ENCODE measurements at places on chromosomes 11 and 22. TPM values are rescaled to one million over a fixed set of nuclear protein-coding genes. Genes with fewer than 3 reads are reported as not detected.

- DNase-seq: peak; percentile 41
Observed at GRCh38 chr11:48052183-48053044, 72.1 kb downstream of the PTPRJ start.

DNA sequence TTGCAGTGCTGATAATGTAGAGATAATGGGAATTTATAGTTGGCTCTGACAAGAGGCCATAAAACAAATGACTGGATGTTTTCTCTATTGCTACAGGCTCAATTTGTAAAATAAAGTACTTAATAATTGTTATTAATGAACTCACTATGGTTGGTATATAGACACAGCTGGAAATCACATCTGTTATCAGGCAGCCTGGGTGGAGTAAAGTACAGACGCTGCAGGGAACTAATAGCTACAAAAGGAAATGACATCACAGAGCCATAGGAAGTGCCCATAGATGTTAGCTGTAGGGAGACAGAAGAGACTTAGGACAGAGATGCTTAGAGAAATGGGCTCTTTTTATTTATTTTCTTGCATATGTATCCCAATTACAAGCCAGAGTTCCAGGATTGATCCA, 81.0 kb upstream of the SNX19 start:
- DNase-seq: no peak

DNA sequence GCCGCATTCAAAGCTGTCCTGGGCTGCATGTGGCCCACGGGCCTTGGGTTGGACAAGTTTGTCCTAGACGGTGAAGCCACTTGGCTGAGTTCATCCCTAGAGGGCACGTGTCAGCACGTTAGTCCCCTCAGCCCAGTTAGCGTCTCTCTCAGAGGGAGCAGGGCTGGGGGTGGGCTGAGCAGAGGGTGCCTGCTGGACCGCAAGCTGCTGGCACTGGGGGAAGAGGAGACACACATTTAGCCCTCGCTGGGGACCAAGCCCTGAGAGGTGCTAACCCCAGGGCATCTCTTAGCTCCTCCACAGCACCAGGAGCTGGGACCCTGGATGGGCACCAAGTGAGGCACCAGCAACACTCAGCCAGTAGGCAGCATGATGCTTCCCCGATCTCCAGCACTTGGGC, 107.0 kb downstream of the SHANK2 start:
- DNase-seq: no peak

DNA sequence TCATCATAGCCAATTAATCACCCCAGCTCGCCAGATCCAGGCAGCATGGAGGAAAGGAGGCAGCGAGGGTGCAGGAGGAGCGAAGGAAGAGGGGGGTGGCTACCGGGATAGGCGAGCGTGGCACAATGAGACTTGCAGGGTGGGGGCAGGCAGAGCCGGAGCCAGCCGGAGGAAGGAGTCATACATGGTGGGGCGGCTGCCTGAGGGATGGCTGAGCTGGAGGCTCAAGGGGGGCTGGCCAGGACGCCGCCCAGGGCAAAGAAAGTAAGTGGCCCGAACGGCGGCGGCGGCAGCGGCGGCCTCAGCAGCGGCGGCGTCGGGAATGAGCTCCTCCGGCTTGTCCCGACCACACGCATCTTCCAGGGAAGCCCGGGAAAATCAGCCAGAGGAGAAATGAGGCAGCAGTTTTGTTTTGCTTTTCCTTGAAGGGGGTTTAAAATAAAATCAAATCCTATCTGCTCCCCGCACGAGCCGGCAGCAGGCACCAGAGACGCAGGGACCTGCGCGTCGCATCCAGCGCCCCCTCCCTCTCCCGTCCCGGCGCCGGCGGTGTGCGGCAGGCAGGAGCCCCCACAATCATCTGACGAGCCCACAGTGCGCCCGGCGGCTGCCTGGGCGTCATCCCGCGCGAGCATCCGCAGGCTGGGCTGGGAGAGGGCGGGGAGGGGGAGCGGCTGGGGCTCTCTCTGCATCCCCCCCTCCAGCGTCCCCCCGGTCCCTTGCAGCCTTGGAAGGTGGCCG, 263.6 kb downstream of the CTTN start:
- peak; percentile 83 for DNase-seq

- no peak for DNase-seq
Observed at GRCh38 chr11:79675081-79675480, 234.3 kb upstream of the TENM4 start.

OR52I2 gene
- total RNA-seq: not detected

DNA sequence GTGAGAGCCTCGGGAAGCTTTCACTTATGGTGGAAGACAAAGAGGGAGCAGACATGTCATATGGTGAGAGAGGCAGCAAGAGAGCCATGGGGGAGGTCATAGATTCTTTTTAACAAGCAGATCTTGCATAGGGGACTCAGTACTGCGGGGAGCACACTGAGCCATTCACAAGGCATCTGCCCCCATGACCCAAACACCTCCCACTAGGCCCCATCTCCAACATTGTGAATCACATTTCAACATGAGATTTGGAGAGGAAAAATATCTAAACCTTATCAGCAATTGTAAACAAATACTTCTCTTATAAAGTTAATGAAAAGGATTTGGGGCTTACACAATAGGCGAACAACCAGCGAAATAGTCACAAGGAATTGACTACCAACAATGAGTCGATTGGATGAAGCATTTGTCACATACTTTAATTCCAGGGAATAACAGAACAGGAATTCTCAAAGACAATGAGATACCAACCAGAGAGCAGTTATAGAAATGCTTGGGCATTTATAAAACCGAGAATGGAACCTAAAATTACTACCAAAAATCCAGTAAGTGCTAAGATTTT, 7.3 kb downstream of the DDI1 start:
- DNase-seq: no peak

PAFAH1B2 gene
- total RNA-seq: 112 TPM

MS4A3 gene
- total RNA-seq: not detected

FREY1 gene
- total RNA-seq: 0.23 TPM

DNA sequence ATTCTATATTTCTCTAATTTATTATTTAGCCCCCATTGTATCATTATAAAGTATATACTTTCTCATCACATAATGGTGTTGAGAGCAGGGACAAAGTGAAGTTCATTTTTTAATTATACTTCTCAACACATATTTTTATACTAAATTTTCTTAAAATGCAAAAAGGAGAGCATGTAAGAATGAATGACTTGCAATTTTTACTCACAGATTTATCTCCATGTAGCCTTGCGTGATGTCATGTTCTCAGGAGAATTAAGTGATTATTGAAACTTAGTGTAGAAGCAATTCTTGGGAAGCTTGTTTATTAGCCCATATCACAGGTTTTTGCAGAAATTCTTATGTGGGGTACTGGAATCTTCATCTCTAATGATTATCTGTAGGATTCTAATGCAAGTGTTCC, 682 bp upstream of the OR5M11 start:
- DNase-seq: no peak

GRCh38 chr22:30662040-30662439, 5.6 kb downstream of the DUSP18 start:
- no peak for DNase-seq

MMP12 gene
- total RNA-seq: 1.3 TPM

IGLL5 gene
- total RNA-seq: not detected

GRCh38 chr11:86101493-86101892, 32.6 kb upstream of the PICALM start:
- DNase-seq: no peak

DNA sequence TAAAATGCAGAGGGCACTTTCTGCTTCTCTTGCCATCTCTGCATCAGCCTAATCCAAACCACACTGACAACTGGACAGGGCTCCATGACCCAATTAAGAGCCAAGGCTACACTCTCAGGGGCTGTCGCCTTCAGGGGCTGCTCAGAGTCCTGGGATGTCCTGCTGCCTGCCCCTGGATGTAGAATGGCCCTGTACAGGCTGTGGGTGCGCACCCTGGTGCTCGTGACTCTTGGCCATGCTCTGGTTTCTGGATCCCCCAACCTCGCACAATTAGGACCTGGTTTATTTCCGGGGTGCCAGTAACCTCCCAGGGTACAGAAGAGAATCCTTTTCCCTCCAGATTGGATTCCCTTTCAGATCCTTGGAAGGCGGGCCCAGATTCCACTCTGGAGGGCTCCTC, 11.3 kb downstream of the IFT27 start:
- DNase-seq: no peak

DNA sequence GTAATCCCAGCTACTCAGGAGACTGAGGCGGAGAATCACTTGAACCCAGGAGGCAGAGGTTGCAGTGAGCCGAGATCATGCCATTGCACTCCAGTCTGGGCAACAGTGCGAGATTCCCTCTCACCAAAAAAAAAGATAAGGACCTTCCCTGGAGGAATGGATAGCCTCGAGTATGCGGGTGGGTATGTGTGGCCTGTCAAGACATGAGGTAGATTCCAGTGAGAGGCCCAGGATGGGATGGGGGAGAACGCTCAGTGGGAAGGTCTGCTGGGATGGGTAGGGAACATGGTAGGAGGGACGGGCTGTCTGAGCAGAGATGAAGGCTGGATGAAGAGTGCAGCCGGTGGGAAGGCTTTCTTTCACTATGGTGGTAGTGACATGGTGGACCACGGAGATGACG, 39.0 kb upstream of the YWHAH start:
- no peak for DNase-seq

- DNase-seq: peak; percentile 49
Observed at GRCh38 chr22:37661160-37661924, 2.8 kb downstream of the PDXP start.

UPK3A gene
- not detected for total RNA-seq

DNA sequence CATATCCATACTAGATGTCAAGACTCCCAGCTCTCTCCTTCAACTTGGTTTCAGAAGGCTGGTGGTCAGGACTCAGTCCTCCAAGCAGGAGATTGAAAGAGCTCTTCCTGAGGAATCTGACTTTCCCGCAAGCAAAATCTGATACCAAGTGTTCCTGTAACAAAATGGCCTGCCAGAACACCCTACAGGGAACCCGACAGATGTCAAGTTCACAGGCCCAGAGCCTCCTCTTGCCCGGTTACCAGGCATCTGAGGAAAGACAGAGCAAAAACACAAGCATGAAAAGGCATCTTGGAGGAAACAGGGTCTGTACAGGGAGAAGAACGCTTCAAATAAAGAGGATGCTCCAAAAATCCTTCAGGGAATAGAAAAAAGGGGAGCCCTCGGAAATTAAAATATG, 8.7 kb upstream of the KCNJ5 start:
- DNase-seq: no peak

OR5D14 gene
- not detected for total RNA-seq

- DNase-seq: no peak
Observed at GRCh38 chr11:46609386-46609785, 7.6 kb downstream of the HARBI1 start.

DNA sequence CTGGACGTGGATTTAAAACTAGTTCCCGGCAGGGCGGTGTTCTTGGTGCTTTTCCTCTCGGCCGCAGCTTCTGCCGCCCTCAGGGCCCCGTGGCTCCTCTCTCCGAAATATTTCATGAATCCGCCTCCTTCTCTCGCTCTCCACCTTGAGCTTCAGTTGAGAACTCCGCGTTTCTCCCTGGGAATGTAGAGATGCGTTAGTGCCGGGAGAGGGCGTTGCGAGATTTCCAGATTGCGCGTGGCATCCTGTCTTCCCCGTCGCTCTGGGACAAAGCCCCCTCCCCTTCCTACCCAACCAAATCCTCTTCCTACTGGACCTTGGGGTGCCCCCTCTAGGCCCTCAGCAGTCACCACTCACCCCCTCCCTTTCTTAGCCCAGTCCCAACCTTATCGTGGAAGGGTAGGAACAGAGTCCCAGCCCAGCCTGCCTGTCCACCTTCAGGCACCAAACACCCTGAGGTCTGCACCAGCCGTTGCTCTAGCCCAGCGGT, 15.5 kb upstream of the RAC2 start:
- DNase-seq: peak; percentile 41

- no peak for DNase-seq
Observed at GRCh38 chr11:40168414-40168813, 1291.0 kb downstream of the LRRC4C start.

DNA sequence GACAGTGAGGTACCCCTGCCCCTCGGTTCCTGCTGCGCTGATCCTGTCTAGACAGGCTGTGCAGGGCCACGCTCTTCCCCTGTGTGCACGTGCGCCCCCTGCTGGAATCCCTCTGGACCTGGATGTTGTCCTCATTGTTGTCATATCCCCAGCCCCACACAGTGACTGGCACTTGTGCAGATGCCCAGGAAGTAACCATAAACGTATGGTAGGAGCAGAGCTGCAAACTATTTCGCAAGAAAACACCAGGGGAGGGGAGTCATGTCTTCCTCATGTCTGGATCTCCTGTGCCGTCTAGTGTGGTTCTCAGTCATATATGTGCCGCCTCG, 114.7 kb downstream of the CRYBB2 start:
- DNase-seq: peak; percentile 73

DNA sequence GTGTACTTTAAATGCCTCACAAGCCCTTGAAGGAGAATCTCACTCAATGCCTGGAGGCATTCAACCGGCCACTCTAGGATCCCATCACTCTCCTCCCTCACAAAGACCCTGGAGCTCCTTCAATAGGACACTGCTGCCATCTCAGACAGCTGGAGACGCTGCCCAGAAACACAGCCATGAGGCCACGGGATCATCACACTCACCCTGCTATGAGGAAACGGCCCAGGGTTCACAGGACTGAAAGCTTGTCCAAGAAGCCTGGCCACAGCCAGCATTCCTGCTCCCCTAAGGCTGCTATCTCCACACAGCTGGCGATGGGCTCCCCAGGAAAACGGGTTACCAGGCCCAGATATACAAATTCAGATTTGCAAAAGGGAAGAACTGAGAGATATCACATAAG, 13.2 kb downstream of the CARS1 start:
- no peak for DNase-seq

DNA sequence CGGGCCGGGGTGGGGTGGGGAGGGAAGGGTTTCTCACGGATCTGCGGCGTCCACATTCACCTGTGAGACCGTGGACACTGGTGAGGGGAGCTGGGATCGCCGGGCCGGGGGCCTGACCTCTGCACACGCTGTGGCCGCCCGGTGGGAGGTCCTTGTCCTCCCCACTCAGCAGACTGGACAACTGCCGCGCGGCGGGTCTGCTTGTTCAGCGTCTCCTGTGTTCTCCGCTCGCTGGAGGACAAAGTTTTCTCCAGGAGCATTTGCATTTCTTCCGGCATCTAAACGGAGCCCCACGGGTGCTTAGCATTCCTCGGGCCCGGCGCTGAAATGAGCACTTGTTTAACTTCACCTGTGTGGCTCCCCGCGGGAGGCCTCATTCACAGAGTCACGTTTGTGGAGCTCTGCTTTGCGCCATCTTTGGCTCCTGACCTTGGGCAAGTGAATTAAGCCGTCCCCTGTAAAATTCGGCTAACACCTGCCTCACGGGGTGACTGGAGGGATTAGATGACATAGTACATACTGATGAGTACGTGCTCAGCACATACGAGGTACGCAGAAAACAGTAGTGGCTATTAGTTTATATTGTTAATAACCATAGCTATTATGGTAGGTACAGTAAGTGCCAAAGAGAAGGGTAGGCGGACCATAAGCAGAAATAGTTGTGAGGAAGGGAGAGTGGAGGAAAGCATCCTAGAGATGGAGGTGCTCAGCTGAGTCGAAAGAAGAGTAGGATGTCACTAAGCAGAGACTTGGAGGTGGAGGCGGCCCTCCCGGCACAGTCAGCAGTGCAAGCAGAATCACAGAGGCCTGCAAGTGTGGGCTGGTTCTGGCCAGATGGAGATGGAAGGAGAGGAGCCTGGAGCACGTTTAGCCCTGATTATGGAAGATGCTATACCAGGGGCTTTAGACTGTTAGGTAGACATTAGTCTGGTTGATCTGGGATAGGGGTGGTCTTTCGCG, 885 bp downstream of the TRMU start:
- no peak for DNase-seq
